Activated naive CD8-positive, alpha-beta T cell treated with anti-CD3 and anti-CD28 coated beads, Interleukin-2, amount 10 ng/mL, durations not matched to agents 7 days and 5 days (primary cell): ENCODE measurements at places on chromosomes 6 and 20. TPM values are rescaled to one million over a fixed set of nuclear protein-coding genes. Genes with fewer than 3 reads are reported as not detected.

- H3K4me3 ChIP-seq, result no peak overlapping the region
- no peaks in the 10 kb centered on the region for H3K27me3 ChIP-seq
- H3K36me3 ChIP-seq, result peaks cover 4% of the 10 kb centered on the region
- peak overlapping the region; percentile 54 for H3K27ac ChIP-seq
- peaks cover 8% of the 10 kb centered on the region for H3K4me1 ChIP-seq
These were observed 916 bp upstream of the SUN5 start for GRCh38 chr20:33005132-33005566.

- no peak overlapping the region for H3K27ac ChIP-seq
- H3K36me3 ChIP-seq, result peaks cover 27% of the 10 kb centered on the region
- no peak overlapping the region for H3K4me3 ChIP-seq
- peaks cover 2% of the 10 kb centered on the region for H3K4me1 ChIP-seq
These were observed 10.6 kb downstream of the ARMH2 start for GRCh38 chr6:24788031-24788665.

DNA sequence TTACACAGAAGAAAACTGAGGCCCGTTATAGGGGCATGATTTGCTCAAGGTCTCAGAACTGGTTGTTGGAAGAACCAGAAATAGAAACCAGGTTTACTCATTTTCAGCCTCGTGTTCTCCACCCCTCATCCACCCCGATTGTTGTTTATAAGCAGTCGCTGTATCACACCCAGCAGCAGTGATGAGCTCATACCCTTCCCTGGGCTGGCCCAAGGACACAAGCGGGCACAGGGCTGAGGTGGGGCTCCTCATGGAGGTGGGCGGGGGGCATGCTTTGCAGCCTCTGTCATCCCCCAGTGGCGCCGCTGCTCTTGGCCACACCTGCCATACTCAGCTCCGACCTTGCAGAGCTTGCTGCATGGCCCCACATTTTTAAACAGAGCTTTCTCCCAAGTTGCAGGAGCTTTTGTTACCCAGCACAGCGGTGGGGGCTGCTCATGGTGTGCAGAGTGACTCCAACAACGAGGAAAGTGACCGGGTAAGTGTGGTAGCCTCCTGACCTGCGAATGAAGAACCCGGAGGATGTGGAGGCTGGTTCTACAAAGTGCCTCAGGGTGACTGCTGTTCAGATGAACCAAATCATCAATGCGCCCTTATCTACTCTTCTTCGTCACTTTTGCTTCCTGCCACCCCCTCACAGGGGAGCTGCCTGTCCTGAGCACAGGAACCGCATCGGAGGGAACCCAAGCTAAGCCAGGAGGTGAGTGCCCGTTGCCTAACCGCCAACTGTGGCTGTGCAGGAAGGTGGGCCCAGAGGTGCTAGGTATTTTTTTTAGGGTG is 43.6 kb upstream of the NKX2-2 start:
- H3K4me3 ChIP-seq, result no peak overlapping the region
- H3K27me3 ChIP-seq, result peaks cover 3% of the 10 kb centered on the region
- H3K27ac ChIP-seq, result no peak overlapping the region

- DNase-seq, result no peak
- H3K4me3 ChIP-seq, result peak overlapping the region; percentile 38
- peak overlapping the region; percentile 72 for H3K27ac ChIP-seq
- peaks cover 36% of the 10 kb centered on the region for H3K36me3 ChIP-seq
- peaks cover 64% of the 10 kb centered on the region for H3K4me1 ChIP-seq
These were observed 191.0 kb downstream of the BACH2 start for GRCh38 chr6:90105506-90106170.

DNA sequence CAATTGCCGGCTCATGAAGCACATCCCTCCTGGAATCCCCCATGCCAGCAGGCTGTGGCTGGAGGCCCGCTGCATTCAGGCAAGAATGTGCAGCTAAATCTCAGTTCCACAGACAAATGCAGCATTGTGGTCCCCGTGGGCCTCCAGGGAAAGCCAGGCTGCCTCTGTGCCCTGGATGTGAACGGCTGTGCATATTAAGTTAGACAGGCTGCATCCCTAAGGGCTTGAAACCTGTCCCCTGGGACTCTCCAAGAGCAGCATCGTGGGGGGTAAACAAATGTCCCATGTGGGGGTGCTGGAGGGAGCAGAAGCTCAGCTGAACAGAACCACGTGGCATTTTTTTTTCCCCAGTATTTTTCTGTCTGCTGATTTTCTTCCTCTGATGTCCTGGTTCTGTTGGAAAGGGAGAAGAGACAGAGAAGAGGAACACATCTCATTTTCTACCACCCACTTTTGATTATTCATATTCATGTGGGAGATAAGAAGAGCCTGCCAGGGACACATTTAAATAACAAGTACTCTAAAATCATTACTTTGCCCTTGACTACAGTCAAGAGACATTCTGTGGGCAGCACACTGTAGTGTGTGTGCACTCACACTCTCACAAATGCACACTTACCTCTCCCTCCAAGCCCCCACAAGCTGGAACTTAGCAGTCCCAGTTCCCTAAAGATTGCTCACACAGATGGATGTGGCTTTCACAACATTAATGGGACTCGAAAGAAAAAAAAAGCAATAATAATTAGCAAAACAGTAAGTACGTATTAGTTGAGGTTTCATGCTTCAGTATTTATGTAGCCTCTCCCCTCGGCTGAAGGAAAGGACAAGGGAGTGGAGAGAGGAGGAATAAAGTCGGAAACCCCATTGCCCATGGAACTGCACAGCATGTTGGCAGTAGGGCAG is 16.9 kb downstream of the GFOD1 start:
- H3K36me3 ChIP-seq, result peaks cover 28% of the 10 kb centered on the region
- H3K4me3 ChIP-seq, result no peak overlapping the region
- no peak overlapping the region for H3K27ac ChIP-seq
- peaks cover 15% of the 10 kb centered on the region for H3K4me1 ChIP-seq
- H3K27me3 ChIP-seq, result peaks cover 2% of the 10 kb centered on the region
- DNase-seq, result no peak

- H3K27me3 ChIP-seq, result peaks cover 11% of the 10 kb centered on the region
- peak overlapping the region; percentile 93 for H3K27ac ChIP-seq
- peak overlapping the region; percentile 97 for H3K4me3 ChIP-seq
- H3K4me1 ChIP-seq, result peaks cover 22% of the 10 kb centered on the region
- peaks cover 10% of the 10 kb centered on the region for H3K36me3 ChIP-seq
These were observed 218.2 kb downstream of the OR2B2 start for GRCh38 chr6:27693766-27694546.

DNA sequence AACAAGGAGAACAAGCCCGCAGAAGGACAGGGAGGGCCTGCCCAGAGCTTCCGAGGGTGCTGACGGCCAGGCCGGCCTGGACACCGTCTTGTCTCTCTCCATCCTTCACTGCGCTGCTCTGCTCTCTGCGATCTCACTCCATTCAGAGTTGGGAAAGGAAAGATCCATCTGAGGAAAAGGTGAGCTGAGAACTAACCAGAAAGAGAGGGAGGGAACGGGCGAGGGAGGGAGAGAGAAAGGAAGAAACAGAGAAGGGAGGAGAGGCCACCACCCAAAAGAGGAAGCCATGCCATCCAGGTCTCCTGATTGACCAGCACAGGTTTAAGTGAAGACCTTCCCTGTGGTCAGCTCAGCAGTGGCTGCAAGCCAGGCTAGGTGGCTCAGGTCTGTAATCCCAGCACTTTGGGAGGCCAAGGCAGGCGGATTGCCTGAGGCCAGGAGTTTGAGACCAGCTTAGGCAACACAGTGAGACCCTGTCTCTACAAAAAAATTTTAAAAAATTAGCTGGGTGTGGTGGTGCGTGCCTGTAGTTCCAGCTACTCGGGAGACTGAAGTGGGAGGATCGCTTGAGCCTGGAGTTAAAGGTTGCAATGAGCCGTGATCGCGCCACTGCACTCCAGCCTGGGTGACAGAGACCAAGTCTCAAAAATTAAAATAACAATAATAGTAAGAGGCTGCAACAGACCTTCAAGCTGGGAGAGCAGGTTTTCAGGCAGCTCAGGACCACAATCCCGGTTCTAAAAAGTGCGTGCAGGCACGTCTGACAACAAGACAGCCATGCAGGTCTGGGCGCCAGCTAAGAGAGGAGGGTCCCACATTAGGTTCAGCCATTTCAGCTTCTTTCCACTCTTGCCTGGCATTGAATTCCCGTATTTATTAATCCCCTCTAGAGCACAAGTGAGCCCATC is 34.2 kb upstream of the DLGAP4 start:
- no peak overlapping the region for H3K4me3 ChIP-seq
- H3K27me3 ChIP-seq, result peaks cover 2% of the 10 kb centered on the region
- no peaks in the 10 kb centered on the region for H3K36me3 ChIP-seq
- no peaks in the 10 kb centered on the region for H3K4me1 ChIP-seq
- H3K27ac ChIP-seq, result no peak overlapping the region
- DNase-seq, result no peak

DNA sequence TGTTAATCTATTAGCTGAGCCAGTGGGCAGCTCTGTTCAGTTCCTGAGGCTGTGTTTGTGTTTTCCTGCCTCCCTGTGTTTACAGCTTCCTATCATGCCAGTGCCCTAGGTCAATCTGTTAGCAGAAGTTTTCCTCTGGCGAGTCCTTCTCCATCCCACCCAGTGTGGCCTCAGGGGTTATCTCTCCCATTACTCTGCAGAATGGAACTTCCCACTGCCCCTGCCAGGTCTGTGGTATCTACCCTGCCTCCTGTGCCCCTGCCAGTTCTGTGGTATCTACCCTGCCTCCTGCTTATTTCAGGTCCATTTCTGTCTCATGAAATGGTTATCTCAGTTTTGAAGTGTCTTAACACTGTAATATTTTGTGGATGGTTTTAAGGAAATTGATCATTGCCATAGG is 63.1 kb downstream of the SLX4IP start:
- H3K27ac ChIP-seq, result no peak overlapping the region
- H3K4me3 ChIP-seq, result no peak overlapping the region
- H3K27me3 ChIP-seq, result no peaks in the 10 kb centered on the region
- H3K36me3 ChIP-seq, result peaks cover 4% of the 10 kb centered on the region
- peaks cover 48% of the 10 kb centered on the region for H3K4me1 ChIP-seq

DNA sequence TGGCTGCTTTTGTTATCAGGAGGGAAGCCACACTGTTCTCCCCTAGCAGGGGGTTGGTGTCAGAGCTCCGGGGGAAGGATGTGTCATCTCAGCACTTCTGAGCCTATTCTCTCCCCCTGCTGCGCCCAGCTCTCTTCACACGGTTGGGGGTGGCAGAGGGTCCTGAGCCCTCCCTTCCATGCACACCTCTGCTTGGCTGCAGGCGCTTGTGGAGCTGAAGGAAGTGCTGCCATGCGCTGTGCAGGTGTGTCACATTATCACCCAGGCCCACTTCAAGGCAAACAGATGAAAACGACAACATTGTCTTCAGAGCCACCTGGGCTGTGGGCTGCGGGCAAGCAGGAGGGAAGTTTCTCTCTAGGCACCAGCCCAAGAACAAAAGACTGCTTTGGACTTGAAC is 263.4 kb downstream of the BMP7 start:
- no peaks in the 10 kb centered on the region for H3K36me3 ChIP-seq
- H3K27me3 ChIP-seq, result peaks cover 9% of the 10 kb centered on the region

- H3K36me3 ChIP-seq, result no peaks in the 10 kb centered on the region
- H3K27me3 ChIP-seq, result no peaks in the 10 kb centered on the region
- H3K27ac ChIP-seq, result no peak overlapping the region
These were observed 211.9 kb downstream of the HAO1 start for GRCh38 chr20:7728338-7728737.

DNA sequence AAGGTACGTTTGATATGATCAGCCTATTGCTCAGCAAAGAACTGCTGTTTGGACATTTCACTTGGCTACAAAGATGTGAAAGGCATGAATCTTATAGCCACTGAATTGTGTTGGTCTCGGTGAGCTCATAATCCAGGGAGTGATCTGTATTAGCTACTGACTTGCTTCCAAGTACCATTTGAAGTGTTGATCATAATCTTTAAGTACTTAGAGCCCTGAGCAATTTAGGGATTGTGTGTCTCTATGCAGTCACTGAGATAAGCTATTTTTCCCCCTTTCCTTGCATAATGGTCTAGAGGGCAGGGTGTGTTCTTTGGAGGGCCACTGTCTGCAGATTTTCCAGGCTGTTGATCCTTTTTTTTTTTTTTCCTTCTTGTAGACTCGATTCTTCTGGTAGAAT is 393.6 kb downstream of the ESR1 start:
- peaks cover 8% of the 10 kb centered on the region for H3K4me1 ChIP-seq
- DNase-seq, result no peak
- no peaks in the 10 kb centered on the region for H3K27me3 ChIP-seq
- no peak overlapping the region for H3K27ac ChIP-seq

GRCh38 chr6:127855542-127856159 is 45.2 kb downstream of the THEMIS start:
- peak overlapping the region; percentile 40 for H3K27ac ChIP-seq
- H3K4me1 ChIP-seq, result peaks cover 56% of the 10 kb centered on the region
- H3K4me3 ChIP-seq, result peak overlapping the region; percentile 35

DNA sequence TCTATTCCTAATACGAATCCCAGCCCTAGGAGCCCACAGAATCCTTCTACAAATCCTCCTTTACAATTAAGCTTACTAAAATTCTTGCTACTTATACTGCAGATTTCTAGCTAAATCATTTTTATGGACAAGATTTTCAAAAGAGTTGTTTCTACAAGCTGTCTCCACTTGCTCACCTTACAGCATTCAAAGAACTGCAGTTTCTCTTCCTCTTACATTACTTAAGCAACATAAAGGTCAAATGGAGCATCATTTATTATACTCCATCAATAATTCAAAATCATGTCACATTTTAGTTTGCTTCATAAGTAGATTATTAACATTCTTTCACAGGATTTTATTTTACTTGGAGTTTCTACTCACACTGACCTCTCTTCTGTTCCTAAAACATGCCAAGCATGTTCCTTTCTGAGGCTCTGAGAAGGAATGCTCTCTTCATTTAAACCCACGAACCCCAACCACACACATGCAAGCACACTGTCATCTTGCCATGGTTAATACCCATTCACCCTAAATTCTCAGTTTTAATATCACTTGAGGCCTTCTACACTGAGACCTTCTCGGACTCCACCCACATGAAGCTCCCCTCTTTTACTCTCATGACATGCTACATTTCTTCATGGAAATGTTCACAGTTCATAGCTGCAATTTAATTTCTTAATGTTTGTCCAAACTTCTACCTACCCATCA is 388.2 kb downstream of the TBC1D32 start:
- no peaks in the 10 kb centered on the region for H3K4me1 ChIP-seq
- H3K4me3 ChIP-seq, result no peak overlapping the region
- DNase-seq, result no peak
- H3K27ac ChIP-seq, result no peak overlapping the region

DNA sequence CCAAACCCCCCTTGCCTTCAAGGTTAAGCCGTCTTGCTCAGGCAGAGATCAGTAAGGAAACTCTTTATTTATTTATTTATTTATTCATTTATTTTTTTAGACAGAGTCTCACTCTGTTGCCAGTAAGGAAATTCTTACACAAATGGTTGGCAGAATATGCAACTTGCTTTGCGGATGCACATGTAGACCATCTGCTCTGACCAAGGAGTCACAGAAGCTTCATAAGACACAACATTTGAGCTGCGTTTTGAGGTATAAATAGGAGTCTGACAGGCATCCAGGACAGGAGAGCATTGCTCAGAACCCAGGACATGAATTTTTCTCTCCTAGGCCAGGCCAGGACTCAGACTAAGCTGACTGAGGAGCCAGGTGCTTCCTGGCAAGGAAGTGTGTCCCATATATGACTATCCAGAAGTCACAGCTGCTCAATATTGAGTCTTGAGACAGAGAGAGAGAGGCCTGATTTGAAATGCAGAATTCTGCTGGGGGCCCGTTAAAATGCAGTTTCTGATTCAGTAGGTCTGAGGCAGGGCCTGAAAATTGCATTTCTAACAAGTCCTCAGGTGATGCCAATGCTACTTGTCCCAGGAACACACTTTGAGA is 43.9 kb downstream of the HLA-A start:
- no peak overlapping the region for H3K4me3 ChIP-seq
- no peak for DNase-seq
- H3K4me1 ChIP-seq, result no peaks in the 10 kb centered on the region
- peaks cover 19% of the 10 kb centered on the region for H3K27me3 ChIP-seq
- H3K27ac ChIP-seq, result no peak overlapping the region

Gene SGK2
- 0.48 TPM for total RNA-seq

Gene ACTL10
- total RNA-seq, result 4.4 TPM

Gene RUNX2
- 6.3 TPM for total RNA-seq

Gene SPEF1
- total RNA-seq, result not detected

Gene DNAH8
- 0.06 TPM for total RNA-seq

Gene PNLDC1
- 0.96 TPM for total RNA-seq

Gene SPACA1
- total RNA-seq, result not detected

Gene WTAP
- 127 TPM for total RNA-seq
